ENCODE measurements at places on chromosomes 6 and 20. TPM values are rescaled to one million over a fixed set of nuclear protein-coding genes. Genes with fewer than 3 reads are reported as not detected.
A peak's percentile ranks its signal among the peaks of the same experiment; 100 is the strongest.

DNA sequence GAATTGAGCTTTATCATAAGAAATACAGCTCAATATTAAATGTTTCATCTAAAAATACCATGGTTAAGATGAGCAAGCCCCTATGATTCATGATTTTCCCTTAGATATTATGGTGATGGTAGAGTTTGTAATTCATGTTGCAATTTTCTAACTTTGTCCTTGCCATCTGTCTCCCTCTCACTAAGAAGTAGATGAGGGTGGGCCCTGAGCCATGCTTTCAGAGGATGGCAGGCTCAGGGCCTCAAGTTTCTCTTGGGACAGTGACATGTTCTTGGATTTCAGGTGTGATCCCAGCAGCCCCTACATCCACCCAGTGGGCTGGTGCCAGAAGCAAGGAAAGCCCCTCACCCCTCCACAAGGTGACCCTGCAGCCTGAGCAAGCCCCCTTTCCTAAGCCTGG lies 25.6 kb downstream of the L3MBTL1 start:
- DNase-seq = no peak

DNA sequence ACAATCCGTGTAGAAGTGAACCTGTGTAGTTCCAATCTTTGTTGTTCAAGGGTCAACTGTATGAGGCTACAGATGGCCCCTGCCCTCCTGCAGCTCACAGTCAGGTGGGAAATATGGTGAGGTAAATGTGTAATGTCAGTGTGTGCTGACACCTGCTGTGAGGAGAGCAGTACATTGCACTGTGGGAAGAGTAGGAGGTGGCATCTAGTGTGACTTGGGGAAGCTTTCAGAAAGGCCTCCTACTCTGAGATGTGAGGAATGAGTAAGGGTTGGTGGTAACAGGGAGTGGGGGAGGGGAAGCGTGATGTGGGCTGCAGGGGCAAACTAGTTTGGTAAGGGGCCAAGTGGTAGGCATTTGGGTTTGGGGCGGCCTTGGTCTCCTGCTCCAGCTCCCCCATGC lies 188.8 kb downstream of the FARS2 start:
- no peak for DNase-seq

- DNase-seq = peak; percentile 8
These were observed 324.7 kb upstream of the CNR1 start for GRCh38 chr6:88490908-88491264.

DNA sequence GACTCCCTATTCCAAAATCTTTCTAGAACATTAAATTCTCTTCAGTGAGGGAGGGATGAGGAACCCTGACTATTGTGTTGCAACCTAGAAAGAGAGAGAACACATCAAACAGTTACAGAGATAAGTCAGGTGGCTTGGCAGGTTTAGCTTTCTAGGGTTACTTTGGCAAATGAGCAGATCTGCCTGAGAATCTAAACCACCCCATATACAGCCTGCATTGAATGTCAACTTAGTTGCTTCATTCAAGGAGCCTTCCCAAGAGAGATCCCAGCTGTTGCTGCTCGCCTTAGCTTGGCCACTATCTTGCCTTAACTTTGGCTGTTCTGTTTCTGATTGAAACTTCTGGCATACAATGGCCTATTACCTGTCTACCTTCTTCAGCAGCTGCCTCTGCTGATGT lies 74.7 kb upstream of the TCF21 start:
- DNase-seq = no peak

SLC13A3 gene
- 5.1 TPM for total RNA-seq

DNA sequence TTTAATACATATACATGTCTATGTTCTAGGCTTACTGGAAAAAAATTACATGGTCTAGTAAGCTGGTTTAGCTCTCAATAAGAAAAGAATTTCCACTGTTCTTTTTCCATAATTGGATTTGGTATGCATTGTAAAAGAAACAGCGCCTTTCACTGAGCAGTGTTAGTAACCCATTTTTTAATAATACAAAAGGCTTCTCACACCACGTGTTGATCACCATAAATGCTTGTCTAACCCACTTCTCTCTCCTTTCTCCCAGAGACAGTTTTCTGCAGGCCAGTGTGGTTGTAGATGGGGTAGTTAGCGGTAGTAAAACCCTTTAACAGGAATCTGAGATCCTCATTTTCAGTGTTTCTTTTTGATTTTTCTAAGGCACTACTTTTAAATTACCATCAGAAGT lies 348.7 kb upstream of the MANEA start:
- no peak for DNase-seq

DNA sequence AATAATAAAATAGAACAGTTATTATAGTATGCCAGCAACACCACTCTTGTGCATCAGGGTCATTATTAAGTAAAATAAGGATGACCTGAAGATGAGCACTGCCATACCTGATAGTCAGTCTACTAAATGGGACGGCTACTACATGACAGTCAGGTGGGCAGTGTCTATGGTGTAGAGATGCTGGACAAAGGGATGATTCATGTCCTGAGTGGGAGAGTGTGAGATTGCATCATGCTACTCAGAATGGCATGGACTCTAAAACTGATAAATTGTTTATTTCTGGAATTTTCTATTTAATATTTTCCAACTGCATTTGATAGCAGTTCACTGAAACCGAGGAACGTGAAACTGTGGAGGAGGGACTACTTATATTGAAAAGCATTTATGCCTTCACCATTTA lies 38.8 kb downstream of the SNX9 start:
- DNase-seq = peak; percentile 63

DNA sequence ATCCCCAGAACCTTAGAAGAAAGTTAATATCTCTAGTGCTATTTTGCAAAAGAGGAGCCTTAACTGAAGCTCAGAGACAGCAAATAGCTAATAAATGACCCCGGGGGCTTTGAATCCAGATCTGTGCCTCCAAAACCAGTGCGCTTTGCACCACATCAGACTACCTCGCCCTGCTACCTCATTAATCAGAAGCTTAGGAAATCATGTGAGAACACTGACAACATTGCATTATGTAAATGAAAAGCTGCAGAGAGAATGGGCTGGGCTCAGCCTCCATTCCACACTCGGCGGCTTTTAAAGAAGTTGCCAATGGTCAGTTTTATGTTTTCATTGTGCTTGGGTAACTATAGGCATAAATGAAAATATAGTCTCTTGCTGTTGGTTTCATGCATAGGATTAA lies 54.0 kb upstream of the STMND1 start:
- DNase-seq = no peak

DNA sequence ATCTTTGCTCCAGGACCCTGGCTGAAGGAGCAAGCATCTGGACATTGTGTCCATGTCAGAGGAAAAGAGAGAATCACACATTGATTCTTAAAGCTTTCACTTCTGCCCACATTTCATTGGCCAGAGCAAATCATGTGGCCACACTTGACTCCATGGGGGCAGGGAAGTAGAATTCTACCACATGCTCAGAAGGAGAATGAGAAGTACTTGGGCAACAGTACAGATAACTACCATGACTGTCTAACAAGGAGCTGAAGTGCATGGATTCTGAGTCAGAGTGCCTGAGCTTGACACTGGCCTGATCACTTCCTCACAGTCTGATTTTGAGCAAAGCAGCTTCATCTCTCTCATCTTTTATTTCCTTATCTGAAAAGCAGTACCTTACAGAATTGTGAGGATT lies 38.6 kb downstream of the GHRH start:
- DNase-seq = peak; percentile 88

GRCh38 chr6:163872335-163872734 lies 457.8 kb downstream of the QKI start:
- DNase-seq = peak; percentile 20

OXT gene
- total RNA-seq = not detected

DNA sequence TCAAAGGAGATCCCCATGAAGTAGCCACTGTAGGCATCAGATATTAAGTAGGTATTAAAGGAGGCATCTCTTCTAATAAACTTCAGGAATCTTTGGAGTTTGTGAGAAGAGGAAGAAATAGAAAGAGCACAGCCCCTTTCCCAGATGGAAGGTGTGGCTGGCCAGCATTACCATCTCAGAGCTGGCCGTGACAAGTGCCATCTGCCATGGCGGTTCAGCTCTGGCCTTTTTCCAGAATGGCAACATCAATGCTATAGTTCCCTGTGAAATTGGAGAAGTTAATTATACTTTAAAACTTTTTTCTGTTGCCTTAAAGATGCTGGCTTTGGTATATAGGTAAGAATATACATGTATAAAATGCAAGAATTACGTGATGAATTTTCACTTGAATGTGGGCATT lies 51.9 kb upstream of the MCUR1 start:
- DNase-seq = no peak

GRCh38 chr6:155378276-155378675 lies 64.0 kb upstream of the TFB1M start:
- DNase-seq = no peak

DNA sequence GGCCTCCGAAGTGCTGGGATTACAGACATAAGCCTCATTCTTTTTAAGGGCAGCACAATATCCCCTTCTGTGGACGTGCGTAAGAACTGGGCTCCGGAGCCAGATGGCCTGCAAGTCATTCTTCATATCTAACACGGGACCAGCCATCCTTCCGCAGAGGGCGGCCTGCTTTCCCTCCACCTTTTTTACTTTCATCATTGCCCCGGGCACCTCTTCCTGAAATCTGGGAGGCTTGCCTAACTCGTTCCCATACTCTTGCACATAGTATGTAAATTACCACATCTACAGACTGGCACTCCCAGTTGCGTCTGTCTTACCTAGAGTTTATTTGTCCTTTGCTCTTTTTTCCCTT lies 29.9 kb upstream of the SLC23A2 start:
- DNase-seq = peak; percentile 11

- DNase-seq = peak; percentile 20
These were observed 321.2 kb upstream of the ADGRB3 start for GRCh38 chr6:68313911-68314310.

NDUFAF5 gene
- total RNA-seq = 22.0 TPM

GRCh38 chr6:157961832-157962575 lies 19.7 kb upstream of the SYNJ2 start:
- peak; percentile 29 for DNase-seq

- DNase-seq = no peak
These were observed 172.8 kb upstream of the SNX9 start for GRCh38 chr6:157650261-157650640.

EYA4 gene
- total RNA-seq = 9.7 TPM

DNA sequence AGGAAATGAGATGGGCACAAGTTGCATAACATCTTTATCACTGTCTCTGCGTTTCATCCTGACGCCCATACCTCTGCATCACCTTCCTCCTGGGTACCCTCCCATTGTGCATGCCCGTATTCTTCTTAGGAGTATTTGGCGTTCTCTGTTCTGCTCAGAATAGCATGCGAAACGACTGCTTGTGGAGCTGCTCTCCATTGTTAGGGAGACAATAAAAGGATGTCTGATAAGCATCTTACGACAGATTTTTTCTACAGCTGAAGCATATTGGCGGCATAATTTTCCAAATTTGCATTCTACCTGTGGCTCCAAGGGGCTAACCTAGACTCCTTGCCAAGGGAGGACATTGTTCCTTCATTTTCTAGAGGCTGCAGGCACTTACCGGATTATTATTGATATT lies 118.6 kb downstream of the EDN1 start:
- no peak for DNase-seq

DNA sequence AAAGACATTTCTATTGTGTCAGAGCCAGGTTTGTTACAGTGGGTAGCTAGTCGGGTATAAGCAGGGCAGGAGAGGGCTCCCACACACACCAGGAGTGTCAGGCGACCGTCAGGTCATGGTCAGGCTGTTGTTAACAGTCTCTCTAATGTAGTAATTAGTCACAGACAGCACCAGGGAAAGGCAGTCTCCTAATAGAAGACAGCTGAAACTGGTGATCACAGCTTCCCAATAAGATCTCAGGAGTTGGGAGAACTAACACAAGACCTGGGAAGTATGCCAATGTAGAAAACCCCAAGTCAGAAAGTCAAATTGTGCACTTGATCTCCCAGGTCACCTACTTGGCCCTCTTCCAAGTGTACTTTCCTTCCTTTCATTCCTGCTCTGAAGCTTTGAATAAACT lies 53.0 kb upstream of the GPR6 start:
- no peak for DNase-seq

GRCh38 chr20:33601861-33602260 lies 60.3 kb upstream of the C20orf144 start:
- DNase-seq = peak; percentile 81

ME1 gene
- total RNA-seq = 37.6 TPM

DNA sequence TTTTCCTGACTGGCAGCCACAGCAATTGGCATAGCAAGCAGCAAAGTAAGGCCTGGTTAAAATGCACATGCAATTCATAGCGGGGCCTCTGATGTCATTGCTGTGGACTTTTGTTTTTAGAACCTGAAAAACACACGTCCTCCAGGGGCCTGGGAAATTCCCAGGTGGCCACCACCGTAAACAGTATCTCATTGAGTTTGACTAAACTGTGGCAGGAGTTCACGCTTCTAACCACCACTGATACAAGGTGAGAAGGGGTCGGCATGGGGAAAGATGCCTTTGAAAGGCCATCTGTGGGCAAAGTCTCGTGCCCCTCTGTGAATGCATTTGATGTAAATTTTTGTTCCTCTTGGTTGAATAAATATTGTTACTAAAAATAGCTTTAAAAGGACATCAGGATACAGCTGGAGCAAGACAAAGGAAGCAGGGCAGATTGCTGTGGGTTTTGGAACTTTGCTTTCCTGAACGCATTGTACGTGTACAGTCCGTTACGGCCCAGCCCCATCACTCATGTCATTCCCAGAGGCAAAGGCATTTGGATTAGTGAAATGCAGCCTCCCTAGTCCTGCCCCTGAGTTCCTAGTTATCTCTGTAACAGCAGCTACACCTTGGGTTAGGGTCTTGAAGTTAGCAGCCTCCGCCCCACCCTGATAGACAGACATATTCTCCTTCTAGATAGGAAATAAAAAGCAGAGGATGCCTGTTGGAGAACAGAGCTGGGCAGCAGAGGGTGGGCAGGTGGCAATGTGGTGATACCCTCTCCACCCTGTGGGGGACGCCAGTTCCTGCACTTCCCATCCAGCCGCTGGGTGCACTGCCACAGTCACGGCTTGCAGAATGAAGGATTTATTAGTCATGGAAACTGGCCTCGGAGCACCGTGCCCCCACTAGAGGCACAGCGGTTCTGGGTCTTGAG lies 80.3 kb downstream of the ZDHHC14 start:
- DNase-seq = no peak

DNA sequence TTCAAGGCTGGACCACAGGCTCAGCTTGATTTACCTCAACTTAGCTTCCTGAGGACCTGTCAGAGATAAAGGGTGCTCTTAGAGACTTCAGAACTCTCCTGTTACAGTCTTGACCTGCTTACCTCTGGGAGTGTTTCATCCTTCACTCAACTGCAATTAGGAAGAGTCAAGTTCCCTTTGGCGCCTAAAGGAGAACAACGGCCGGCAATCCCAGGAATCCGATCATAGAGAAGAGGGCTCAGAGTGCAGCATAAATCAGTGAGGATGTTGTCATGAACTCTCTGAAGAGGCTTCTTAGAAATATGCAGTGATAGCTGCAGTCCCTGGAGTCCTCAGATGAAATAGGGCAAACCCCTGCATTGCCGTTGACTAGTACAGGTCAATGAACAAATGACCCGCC lies 36.4 kb downstream of the LYRM2 start:
- no peak for DNase-seq

- DNase-seq = peak; percentile 54
These were observed 44.1 kb upstream of the ATXN1 start for GRCh38 chr6:16805243-16805950.

DNA sequence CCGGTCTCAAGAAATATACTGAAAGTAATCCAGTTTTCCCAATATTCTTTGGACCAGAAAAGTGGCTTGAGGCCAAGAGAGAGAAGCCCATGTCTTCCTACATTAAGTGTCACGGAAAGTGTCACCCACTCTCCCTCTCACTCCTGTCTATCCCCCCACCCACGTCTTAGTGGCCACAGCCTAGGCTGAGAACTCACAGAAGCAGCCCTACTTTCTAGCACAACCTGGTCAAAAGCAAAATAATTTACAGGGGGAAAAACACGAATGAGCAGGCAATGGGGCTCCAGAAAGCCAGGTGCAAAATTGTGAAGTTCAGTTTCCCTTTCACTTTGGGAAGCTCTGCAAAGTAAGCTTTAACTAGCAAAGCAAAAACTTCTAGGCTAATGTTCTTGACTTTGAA lies 118.0 kb downstream of the OPRM1 start:
- DNase-seq = no peak

Measured in bronchial epithelial cell (primary cell).